Activated T-cell treated with anti-CD3 and anti-CD28 coated beads for 24 hours (primary cell): ENCODE measurements at places on chromosomes 7 and 10.

- no peak for DNase-seq
Measured at GRCh38 chr10:12709521-12709963, 292.0 kb downstream of the CCDC3 start.

DNA sequence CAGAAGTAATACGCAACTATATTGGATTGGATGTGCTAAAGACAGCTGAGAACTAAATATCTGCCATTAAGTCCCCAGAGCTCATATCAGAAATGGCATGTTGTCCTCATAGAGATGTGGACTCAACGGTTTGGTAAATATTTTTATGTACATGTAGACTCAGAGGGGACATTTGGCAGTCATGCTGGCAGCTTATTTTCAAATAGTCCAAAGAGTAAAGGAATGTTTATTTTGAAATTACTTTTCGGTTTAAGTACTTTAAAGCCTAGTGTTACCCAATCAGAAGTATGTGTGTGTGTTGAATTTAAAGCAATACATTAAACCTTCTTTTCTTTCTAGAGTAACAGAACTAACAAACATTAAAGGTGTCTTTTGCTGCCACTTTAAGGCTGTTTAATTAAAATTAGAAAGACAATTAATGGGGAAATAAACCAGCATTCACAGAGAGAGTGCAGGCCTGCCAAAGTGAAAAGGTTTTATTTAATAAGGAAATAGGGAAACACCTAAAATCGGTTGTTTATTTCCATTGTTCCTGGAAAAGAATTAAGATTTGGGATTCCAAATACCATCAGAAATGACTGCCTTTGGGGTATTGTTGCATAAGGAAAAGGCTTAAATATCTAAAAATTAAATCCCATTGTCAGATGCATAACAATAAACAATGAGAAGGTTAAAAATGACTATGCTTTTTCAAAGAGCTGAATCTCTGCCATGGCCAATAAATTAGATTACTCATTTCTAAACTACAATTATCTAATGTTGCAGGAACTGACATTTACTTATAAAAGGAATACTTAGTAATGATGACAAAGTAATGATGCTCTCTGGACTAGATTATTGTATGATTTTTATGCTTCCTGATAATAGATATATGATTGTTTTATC, 113.4 kb upstream of the AHR start:
- DNase-seq = no peak

GRCh38 chr7:22445140-22445743, 54.7 kb downstream of the STEAP1B start:
- DNase-seq = no peak

GRCh38 chr7:85829817-85830432, 643.1 kb upstream of the SEMA3D start:
- DNase-seq = no peak

DNA sequence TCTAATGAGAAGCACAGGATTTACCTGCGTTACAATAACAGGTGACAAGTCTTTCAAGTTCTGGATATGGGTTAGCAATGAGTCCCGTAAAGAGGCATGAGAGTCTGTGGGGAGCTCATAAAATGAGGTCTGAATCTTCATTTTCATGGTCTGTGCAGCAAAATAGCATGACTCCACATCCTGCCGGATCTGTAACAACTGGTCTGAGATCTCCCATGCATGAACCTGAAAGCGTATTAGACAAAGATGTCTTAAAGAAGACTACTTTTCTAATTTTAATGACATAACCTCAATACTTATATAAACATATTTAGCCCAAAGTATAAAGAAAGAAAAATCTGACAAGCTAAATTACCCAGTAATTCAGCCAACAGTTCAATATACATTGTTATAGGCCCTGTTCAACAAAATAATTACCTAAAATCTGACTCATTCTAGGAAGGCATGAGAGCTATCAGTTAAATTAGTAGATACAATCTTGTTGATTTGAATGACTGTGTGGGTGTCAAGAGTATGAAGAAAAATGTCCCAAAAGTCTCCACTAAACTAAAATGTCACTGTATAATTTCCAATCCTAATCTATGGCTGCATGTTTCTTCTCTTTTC, 36.9 kb downstream of the TNPO3 start:
- DNase-seq = no peak

- no peak for DNase-seq
Measured at GRCh38 chr10:63584725-63585035, 63.5 kb downstream of the REEP3 start.

GRCh38 chr10:27446091-27446918, 57.8 kb upstream of the RAB18 start:
- DNase-seq = no peak
